Epithelial cell of prostate (primary cell): ENCODE measurements at places on chromosomes 6 and 20.
A peak's percentile ranks its signal among the peaks of the same experiment; 100 is the strongest.

GRCh38 chr20:45238139-45238538 is 16.2 kb downstream of the SLPI start:
- DNase-seq, result no peak

DNA sequence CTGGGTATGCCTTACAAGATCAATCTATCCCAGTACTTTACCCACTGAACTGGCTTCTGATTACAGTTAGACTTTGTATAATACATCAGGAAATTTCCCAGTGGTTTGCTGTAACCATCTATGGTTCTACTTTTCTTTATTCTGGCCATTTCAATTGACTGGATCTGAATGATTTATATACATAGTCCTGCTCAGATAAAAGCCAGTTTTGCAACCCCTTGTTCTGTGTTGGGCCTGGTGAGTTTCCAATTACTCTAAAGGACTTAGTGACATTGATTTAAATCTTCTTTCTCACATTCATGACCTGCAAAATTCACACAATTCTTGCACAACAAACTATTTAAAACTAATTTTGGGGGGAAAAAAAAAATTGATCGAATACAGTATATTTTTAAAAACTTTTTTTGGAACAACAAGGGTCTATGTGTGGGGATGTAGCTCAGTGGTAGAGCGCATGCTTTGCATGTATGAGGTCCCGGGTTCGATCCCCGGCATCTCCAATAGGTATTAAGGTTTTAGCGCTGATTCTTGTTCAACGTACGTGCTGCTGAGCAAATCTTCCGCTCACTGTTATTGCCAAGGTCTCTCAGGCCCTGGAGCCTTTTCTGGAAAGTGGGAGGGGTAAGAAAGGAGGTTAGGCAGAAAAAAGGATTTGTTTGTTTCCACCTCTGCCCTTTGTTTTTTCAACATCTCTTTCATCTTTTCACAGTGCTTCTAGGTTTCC is 117.5 kb downstream of the GPX5 start:
- DNase-seq, result no peak

DNA sequence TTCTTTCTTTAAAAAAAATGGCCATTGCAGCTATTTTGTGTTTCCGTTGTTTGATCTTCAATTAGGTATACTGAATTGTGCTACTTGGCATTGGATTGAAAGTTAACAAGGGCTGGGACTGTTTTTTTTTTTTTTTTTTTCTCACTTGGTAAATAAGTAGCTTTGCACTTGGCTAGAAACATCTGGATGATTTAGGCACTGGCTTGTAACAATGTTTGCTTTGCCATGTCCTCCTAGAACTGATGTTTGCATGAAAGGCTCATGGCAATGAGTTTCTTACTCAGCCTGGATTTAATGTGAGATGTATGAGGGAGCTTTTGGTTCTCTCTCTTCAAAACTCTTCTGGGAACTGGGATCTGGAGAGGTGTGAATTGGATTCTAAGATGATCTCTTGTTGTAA is 414.1 kb downstream of the CDH26 start:
- no peak for DNase-seq

- DNase-seq, result no peak
Observed at GRCh38 chr6:35273822-35274559, 14.5 kb downstream of the ZNF76 start.

DNA sequence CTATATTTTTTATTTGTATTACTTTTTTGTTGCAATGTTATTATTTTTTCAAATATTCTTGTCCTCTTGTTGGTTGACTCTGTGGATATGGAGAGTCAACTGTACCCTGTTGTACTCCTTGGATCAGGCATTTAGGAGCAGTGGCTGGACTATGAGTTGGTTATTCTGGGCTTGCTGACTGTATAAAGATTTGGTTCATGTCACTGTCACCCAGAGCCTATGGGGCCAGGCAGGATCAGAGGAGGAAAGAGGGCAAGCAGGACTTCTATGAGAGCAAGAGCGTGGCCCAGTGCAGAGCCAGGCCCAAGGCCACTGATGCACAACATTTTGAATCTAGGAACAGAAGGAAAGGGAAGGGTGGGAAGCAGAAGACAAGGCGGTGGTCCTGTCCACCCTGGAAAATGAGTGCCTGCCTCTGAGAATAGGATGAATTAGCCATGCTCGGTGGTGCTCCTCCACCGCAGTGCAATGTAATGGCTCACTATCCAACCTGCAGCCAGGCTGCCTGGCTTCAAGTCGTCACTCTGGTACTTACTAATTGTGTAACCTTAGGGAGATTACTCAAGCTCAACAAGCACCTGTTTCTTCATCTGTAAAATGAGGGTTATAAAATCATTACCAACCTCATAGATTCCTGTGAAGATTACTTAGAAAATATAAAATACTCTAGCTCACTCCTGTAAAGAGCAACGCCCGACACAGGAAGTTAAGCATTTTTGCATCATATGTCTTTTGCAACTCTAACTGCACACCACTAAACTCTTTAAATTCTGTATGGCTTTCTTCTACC is 192.1 kb downstream of the KCNQ5 start:
- no peak for DNase-seq

GRCh38 chr6:10401004-10401536 is 13.8 kb downstream of the TFAP2A start:
- DNase-seq, result no peak

GRCh38 chr20:58850693-58851174 is at the start of gene GNAS-AS1:
TSS of gene GNAS-AS1 (minus strand) at chr20:58850902.
- peak; percentile 57 for DNase-seq

GRCh38 chr20:58900397-58900796 is 47.9 kb downstream of the GNAS start:
- no peak for DNase-seq

DNA sequence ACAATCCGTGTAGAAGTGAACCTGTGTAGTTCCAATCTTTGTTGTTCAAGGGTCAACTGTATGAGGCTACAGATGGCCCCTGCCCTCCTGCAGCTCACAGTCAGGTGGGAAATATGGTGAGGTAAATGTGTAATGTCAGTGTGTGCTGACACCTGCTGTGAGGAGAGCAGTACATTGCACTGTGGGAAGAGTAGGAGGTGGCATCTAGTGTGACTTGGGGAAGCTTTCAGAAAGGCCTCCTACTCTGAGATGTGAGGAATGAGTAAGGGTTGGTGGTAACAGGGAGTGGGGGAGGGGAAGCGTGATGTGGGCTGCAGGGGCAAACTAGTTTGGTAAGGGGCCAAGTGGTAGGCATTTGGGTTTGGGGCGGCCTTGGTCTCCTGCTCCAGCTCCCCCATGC is 188.8 kb downstream of the FARS2 start:
- no peak for DNase-seq

GRCh38 chr20:41386502-41387427 is 20.1 kb upstream of the EMILIN3 start:
- no peak for DNase-seq

- DNase-seq, result no peak
Observed at GRCh38 chr20:37798312-37798711, 104.5 kb downstream of the CTNNBL1 start.

DNA sequence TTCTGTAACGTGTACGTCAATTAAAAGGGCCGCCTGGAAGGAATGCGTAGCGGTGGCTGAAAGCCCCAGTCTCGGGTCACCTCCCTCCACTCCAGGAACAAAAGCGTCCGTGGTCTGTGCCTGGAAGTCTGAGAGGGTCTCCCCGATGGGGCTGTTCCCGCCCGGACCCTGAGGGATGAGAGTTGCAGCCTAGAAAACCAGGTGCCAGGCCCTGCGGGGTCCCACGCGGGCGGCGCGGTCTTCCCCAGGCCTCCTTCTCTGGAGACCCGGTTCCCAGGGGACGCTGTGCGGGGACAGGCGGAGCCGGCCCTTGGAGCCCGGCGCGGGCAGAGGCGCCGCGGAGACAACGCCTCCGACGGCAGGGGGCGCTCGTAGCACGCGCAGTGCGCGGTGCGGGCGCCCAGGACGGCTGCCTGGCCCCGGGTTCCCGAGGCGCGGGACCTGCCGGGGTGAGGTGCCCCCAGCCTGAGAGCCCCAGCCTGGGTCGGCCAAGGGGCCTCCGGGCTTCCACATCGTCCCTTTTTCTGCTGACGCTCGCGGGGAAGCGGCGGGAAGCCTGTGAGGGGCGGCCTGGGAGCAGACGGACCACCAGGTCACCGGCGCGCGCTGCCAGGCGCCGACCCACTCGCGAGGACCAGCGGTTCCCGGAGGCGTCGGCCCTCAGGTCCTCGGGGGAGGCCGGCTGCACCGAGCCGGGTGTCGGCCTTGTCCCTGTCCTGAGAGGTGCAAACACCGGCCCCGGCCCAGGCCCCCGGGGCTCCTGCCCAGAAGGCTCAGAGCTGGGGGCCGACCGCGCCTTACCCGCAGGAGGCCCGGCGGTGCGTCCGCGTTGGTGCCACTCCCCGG is 5.3 kb upstream of the FOXC1 start:
- DNase-seq, result no peak

DNA sequence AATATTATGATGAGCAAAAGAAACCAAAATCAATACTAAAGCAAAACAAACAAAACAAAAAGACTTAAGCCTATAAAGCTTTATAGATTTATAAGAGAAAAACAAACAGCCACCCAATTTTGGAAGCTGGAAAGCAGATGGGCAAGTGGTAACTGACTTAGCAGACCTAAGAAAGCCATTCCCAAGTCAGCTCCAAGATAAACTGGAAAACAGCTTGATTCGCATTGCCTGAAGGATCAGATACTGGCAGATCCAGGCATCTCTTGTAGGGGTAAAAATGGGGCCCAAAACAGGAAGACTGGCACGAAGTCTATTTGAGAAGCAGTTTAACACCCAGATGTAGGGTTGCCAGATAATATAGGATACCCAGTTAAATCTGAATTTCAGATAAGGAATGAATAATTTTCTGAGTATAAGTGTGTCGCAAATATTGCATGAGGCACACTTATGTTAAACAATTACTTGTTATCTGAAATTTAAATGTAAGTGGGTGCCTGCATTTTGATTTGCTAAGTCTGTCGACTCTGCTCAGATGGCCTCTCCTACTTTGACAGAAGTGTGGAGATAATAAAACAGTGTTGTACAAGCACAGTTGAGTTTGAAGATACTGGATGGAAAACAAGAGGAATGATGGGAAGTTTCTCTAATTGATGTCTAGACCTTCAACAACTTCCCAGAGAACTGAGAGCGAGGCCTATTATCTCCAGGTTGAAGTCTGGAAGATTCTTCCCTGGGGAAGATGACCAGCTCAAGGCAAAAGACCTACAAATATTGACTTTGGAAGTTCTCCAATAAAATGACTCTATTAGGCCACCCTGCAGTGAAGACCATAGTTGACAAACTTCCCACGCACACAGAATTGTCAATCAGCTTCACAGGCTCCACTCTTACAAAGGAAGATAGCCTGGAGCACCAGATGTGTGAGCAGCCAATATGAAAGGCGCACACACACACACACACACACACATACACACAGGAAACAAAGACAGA is 113.4 kb downstream of the FAM50B start:
- DNase-seq, result no peak

GRCh38 chr6:11711003-11711983 is 67.3 kb downstream of the ADTRP start:
- DNase-seq, result no peak

DNA sequence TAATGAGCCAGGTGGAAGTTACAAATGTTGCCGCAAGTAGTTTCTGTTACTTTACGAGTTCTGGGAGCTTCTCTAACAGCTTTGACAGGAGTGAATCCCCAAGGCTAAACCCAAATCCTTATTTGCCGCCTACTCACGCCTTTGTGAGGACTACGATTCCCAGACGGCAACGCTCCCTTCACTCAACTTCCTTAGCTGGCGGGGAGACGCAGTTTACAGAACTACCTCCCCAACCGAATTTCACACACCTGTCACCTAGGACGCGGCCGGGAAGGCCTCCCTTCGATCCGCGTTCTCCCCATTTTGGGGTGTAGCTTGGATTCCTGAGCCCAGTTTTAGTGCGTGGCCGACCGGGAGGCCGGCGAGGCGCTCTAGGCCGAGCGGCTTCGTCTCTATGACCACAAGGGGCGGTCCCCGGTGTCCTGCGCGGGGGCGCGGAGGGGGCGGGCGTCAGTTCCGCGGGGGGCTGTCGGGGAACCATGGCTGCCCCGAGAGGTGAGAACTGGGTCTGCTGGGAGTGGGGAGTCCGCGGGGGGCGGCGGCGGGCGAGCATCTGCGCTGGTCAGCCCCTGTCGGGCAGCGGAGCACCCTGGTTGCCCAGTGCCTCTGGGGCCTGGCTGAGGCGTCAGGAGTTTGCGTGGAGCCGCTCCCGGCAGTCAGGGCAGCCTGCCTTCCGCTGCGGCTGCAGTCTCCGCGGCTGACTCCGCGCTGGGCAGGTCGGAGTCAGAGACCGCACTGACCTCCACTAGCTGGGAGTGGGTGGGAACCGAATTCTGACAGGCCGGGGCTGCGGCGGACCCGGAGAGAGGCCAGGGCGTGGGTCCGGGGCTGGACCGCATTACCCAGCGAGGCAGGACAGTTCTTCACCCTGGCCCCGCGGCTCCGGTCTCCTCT is at the start of gene SLC35A1:
Gene SLC35A1, plus strand, starts transcription at position 450 of the 894 bp plus-strand sequence. Its CDS starts 30 bp downstream, at position 480.
- no peak for DNase-seq

DNA sequence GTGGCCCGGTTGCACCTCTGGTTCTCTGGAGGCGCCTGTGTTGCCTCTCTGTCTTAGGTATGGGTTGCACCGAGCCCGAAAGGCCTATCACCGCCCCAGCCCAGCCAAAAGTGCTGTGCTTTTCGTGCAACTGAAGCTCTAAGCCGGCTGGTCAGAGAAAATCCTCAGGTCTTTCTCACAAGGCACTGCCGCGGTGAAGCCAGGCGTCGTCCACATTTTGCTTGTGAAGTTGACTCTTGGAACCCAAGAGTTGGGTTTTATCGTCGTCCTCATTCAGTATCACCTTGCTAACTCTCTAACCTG is 726 bp upstream of the EMILIN3 start:
- DNase-seq, result no peak

- DNase-seq, result no peak
Observed at GRCh38 chr6:11876934-11877433, 98.4 kb upstream of the ADTRP start.

- no peak for DNase-seq
Observed at GRCh38 chr6:158803733-158804143, 15.4 kb downstream of the EZR start.

DNA sequence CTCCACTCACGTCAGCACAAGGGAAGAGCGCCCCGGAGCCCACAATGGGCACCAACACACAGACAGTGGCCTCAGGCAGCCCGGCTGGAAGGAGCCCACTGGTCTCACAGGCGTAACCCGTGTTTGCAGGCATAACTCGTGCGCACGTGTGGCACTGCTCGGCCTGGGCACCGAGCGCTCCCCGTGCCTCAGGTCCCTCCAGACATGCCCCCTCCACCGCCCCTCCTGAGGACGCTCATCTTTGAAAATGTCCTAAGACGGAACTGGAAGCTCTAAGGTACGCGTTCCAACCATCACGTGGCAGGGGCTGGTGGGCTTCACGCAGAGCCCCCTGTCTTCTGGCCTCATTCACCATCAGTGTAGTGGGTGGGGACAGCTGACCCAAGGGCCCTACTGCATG is 44.6 kb downstream of the SSR1 start:
- no peak for DNase-seq
